ENCODE measurements at places on chromosomes 7 and 10.

DNA sequence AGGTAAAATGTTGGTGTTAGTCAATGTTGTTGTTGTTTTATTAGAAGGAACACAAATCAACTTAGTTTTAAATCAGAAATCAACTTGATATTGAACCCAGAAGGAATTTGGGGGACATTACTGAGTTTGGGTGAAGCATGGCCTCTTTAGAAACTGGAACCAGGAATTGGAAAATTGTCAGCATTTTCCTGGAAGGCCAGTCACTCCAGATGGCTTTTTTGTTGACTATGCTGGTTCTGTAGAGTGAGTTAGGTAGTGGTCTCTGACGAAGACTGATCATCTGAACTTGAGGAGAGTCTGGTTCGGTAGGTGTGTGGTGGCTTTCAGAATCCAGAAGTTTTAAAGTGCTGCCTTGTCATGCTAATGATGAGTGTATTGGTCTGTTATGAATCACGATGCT, 111.5 kb downstream of the BMPER start:
- DNase-seq, result no peak

DNA sequence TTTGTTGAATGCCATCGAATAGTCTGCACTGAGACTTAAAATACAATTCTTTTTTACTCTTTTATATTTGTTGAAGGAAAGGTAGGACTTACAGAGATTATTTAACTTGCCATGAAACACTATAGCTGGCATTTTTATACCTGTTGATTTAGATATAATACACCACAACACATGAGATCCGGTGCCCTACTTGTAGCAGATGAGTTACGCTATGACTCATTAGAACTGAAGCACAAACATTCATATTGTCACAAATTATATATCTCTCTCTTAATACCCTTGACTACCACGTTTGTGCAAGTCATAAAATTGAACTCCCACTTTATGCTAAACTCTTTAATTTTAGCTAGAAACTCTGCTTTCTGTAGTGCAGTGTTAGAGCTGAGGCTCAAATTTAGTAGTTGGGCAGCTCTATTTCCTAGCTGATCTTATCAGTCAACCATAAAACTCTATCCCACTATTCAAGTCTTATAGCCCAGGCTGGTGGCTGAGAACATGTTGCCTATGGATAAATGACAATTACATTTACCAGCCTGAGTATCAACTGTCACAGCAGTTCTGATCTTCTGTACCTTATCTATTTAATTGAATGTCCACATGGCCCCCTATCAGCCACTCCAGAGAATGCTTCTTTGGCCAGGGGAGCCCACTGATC, 137.4 kb upstream of the SEMA3D start:
- DNase-seq, result no peak

- DNase-seq, result no peak
Measured at GRCh38 chr10:12466704-12467305, 117.5 kb downstream of the CAMK1D start.

DNA sequence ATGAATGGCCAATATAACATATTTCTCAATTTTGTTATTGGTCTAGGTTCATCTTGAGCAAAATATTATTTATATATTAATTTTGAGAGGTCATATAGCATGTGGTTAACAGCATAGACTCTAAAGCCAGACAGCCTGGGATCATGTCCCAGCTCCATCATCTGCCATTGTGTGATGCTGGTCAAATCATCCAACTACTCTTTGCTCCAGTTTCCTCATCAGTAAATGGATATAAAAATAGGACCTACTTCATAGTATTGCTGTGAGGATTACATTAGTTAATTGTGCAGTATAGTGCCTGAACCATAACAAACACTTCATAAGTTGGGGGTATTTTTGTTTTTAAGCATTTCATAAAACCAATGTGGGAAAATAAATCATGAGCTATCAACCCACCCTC, 199.0 kb downstream of the KIAA1217 start:
- no peak for DNase-seq

DNA sequence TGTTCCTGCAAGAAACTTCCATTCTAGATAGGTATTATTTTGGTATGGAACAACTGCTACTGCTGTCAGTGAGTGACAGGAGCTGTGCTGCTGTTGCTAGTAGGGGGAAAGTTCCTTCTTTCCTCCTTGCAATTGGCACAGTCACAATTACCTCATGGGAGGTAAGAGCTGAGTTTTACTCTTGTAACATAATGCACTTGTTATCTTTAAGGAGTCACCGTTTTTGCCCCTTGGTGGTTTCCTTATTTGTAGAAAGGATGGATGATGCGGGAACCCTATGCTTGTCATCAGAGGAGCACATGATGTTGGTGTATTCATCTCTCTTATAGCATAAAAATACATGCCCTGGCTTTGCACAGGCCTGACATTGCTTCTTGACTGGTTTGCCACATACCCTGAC, 234.7 kb upstream of the NPY start:
- no peak for DNase-seq

DNA sequence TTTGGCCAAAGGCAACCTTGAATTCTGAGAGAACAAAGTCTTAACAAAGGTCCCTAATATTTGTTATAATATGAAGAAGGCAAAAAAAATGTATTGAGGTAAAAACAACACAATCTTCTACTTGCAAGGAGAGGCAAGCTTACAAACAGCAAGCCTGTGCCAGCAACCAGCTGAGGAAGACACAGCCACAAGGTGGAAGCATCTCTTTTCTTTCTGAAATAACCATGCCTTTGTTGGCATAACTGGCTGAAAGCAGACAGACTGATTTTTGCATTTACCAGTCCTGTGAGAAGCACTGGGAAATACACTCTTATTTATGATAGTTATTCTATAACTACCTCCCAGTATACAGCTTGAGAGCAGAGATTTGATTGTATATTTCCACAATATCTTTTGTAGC, 292.0 kb downstream of the PHTF2 start:
- no peak for DNase-seq

DNA sequence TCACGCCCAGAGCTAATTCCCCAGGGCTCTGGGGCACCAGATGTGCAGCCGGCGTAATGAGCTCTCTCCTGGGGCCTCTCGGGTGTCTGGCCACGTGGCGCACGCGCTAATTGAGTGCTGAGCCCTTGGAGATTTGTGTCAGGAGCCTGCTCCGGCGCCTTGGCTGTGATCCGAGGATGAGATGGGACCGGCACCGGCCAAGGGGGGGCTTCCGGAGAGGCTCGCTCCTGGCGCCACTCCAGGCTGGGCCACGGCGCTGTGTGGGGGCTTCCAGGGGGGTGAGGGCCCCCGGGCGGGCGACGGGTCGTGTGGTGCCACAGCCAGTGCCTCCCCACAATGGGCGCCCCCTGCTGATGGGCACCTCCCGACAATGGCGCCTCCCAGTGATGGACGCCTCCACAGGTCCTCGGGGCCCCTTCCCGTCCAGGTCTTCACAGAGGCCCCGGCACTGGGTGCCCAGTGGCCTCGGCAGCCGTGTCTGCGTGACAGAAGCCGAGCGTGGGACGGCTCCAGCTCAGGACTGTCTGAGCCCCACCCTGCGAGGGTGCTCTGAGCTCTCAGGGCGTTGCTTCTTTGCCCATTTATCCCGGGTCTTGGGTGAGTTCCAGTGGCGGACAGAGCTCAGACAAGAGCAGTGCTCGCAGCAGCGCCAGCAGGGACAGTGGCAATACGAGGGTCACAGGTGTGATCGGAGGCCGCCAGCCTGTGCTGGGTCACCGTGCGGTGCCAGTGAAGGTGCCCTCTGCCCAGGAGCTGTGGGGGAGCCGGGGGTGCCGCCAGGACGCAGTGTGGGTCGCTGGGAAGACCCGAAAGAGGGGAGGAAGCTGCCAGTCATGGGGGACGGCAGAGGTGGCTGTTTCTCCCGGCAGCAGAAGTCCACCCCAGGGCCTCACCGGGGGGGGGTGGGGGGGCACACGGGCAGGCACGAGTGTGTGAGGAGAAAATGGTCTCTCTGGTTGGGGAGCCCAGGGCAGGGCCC, 8.2 kb upstream of the NKX6-2 start:
- no peak for DNase-seq

- no peak for DNase-seq
Measured at GRCh38 chr10:112720178-112720577, 229.9 kb upstream of the TCF7L2 start.
